H4 (cell line): ENCODE measurements at places on chromosomes 4 and X. TPM values are rescaled to one million over a fixed set of nuclear protein-coding genes. Genes with fewer than 3 reads are reported as not detected.

The AFM gene
- total RNA-seq, result not detected in 2 replicates

GRCh38 chr4:62865261-62865660, 1544.0 kb downstream of the TECRL start:
- no peak for DNase-seq

DNA sequence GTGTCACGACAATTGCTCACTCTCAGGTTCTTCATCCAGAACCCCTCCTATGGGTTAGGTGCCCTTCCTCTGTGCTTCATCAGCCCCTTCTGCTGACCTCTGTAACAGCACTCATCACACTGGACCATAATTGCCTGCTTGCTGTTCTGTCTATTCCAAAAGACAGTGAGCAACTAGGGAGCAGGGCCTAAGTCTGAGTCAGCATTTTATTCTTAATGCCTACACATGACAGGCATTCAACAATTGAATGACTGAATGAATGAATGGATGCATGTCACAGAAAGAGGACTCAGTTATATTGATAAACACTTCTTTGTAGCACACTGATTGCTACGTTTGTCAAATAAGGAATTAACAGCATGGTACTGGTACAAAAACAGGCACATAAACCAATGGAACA, 317.0 kb downstream of the ZIC3 start:
- DNase-seq, result no peak

- no peak for DNase-seq
These were observed 10.3 kb downstream of the PAGE2 start for GRCh38 chrX:55099162-55099561.

DNA sequence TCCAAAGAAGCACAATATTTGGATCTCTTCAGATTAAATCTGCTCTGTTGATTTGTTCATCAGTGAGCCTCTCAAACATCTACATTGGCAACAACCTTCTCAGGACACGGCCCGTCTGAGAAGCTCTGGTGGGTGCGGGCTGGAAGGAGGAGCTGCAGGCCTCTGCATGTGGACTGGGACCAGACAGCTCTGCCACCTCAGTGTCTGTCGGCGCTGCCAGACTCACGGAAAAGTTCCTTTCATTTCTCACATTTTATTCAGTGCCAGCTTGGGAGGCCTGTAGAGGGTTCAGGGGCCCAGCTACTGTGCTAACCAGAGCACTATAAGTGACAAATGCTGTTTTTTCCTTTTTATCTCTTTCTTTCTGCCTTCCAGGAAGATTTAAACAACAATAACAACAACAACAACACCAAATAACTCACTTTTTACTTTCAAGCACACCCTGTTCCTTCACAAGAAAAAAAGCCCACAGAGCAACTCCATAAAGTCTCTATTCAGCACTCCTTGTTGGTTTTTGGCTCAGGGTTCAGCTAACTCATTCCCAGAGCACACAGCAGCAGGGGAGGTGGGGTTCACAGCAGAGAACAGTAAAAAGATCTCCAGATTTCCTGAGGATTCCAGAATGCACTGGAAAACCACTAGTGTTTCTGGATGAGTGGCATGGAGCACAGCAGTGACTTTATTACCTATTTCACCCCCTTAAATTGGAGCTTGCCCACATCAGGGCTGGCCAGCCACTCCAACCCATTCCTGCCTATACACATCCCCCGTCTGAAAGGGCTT, 23.2 kb upstream of the HOPX start:
- no peak for DNase-seq

- peak; percentile 30 for DNase-seq
These were observed 139.2 kb downstream of the ASMT start for GRCh38 chrX:1754077-1754476.

DNA sequence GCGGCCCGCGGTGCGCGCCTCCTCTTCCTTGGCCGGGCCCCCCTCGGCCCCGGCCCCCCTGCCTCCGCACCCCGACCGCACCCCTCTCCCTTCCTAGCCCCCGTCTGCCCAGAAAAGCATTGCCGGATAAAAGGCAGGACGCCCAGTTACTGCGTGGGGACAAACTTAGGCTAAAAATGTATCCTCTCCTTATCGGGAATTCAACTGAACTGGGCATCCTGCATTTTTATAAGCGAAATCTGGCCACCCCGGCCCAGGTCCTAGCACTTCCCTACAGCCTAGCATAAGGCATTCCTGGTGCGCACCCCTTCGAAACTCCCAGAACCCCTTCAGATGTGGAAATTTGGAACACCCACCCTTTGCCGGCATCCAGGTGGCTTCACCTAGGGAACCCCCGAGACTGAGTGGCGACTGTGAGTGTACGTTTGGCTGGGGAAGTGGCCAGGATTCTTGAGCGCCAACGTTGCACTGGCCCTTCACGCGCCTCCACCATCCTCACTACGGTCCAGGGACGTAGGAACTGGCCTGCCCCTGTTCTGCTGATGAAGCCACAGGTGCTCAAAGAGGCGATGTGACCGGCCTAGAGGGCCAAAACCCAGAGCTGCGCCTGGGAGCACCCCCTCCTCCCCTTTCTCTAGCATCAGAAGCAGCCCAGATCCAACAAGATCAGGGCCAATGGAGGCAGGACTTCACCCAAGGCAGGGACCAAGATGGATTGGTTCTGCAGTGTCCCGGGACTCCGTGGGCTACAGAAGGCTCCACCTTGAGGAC, 5.7 kb upstream of the RNF4 start:
- DNase-seq, result no peak

DNA sequence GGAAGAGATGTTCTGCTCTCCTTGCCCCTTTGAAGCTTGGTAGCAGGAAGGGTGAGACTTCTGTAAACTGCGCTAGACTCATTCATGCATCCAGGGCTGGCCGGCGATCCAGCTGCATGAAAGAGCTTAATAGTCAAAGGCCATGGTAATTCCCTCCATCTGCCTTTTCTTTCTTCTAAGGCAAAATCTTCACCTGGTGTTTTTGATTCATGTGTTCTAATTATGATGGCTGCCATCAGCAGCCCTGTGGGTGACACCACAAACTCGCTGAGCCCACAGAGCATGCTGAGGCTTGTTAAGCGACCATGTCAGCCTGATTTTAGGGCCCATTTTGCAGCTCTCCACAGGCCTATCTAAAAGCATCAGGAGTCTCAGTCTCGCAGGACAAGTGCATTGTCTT, 450.1 kb upstream of the TENM3 start:
- no peak for DNase-seq

DNA sequence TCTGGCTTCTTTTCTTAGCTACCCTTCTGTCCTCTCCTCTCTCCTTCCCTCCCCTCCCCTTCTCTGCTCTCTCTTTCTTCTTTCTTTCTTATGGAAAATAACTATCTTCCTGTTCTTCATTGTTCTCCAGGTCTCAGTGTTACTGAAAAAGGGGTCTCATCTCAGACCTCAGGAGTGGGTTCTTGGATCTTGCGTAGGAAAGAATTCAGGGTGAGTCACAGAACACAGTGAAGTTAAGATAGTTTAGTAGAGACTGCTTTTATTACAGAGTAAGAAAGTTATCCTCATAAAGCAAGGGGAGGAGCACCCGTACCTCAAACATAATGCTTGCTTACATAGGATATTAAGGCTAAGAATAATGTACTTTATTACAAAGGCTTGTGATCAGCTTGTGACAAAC, 31.8 kb upstream of the CWH43 start:
- DNase-seq, result no peak

DNA sequence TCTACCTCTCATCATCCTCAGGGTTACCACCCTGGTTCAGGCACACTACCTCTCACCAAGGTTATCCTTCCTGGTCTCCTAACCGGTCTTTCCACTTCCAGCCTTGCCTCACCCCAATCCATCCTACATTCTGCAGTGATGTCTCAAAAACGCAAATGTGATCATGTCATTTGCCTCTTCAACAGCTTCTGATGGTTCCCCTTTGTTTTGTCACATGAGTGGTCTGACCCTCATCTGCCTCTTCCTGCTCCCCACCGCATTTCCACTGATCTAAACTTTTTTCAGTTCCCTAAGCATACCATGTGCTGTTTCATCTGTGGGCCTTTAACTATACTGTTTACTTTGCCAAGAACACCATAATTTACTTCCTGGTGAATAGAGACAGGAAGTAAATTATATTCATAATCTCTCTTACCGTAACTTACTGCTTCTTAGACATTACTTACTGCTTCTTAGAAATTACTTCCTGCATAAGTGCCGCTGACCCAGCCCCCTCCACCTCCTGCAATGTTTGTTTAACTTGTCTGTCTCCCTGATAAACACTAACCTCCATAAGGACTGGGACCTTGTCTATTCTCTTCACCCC, 27.1 kb upstream of the NSUN7 start:
- DNase-seq, result no peak

DNA sequence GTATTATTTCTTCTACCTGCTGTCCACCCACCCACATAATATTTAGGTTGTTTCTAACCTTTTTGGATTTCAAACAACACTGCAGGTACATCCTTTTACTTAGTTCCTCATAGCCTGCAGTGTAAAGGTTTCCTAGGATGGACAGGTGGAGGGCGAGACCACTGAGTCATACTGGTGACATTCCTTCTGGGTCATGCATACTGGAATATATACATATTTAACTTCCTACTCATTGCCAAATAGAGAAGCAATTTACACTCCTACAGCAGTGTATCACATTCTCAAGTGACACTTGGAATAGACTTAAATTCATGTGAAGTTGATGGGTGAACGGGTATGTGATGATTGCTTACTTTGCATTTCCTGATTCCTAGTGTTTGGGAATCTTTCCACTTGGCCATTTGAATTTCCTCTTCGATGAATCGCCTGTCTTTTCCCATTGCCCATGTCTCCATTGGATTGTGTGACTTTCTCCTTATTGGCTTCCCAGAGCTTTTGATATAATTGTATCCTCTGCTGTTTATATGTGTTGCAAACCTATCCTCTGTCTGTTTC, 8.2 kb upstream of the PPP2R2C start:
- DNase-seq, result no peak
